ENCODE measurements at places on chromosomes 4 and X.

- DNase-seq, result no peak
Measured at GRCh38 chr4:20592663-20593062, 107.6 kb upstream of the PACRGL start.

GRCh38 chrX:95382799-95383198 is 1301.8 kb upstream of the DIAPH2 start:
- no peak for DNase-seq

DNA sequence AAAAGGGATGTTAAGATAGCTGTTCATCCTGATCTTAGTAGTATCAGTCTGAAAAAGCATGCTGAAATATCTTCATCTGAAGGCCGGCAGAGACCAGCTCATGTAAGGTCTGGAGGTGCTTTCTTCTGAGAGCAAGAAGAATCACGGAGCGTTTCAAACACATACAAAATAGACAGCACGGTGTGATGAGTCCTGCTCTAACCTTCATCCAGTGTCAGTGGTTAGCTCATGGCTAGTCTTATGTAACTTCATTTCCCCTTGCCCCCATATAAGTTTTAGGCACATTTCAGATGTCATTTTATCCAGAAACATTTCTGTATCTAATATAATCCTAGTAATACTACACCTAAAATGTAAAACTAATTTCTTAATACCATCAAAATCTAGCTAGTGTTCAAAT is 27.8 kb downstream of the ADD1 start:
- DNase-seq, result no peak

GRCh38 chr4:15443371-15444160 is 15.7 kb downstream of the C1QTNF7 start:
- DNase-seq, result no peak

DNA sequence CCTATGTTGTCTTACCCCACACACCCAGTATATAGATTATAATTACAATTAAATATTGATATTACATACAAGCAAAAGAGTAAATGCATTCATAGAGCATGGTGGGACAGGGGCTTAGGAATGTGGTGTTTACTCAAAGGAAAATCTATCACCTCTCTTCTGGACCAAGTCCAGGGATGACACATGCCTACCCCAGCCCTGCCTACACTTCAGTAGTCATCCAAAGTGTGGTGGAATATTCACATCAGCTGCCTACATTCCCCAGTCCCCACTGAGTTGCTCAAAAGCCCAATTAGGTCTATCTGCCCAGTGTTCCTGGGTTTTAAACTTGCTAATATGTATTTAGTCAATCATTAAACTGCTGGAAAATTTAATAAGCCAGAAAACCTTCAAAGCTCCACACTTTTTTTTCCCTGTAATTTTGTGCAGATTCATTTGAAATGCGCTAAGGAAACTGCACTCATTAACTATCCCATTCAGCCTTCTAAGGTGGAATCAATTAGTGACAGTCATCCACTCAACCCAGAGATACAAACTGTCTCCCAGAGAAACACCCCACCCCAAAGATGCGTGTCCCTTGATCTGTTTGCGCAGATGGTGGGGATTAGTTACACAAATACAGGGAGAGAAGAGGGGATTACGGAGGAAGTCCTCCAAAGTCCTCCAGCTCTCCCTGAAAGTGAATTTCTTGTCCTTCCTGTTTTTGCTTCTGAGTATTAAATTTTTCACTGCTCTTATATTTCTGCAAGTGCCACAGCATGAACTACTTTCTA is 91.7 kb upstream of the KDR start:
- no peak for DNase-seq

DNA sequence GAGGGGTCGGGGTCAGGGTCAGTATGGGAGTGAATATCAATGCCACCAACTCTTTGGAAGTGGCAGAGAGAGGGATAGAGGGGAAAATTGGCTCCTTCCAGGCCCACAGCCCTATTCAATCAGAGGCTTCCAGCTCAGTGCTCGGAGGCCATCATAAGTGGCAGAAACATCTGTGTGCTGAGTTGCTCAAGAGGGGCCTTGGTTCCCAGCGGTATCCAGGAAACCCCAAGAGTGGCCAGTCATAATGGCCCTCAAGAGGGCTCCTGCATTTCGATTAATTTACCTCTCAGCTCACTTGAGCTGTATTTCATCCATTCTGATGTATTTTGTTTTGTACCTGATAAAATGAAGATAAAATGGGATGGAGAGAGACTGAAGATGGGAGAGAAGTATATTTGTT is 154.3 kb upstream of the EOLA2 start:
- DNase-seq, result no peak

GRCh38 chr4:27819246-27819645 is 958.6 kb downstream of the STIM2 start:
- no peak for DNase-seq

DNA sequence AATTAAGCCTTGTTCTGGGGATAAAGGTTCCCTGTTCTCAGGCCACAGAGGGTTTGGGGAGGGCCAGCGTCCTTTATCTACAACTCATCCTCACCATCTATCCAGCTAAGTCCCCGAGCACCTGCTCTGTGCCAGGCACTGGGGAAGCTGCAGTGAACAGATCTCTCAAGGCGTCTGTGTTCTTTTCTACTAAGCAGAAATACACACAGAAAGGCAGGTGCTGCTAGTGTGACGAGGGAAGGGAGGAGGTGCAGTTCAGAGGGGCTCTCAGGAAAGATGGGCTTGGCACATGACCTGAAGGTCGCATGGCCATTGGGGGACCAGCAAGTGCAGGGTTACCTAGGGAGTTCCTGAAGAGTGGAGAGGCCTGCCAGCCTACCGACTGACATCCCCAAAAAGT is 352.2 kb downstream of the NR3C2 start:
- no peak for DNase-seq

- no peak for DNase-seq
Measured at GRCh38 chr4:151784706-151785105, 23.9 kb upstream of the GATB start.

GRCh38 chrX:119482041-119482440 is 13.8 kb downstream of the SLC25A5 start:
- DNase-seq, result no peak

GRCh38 chr4:7978489-7978888 is 38.8 kb upstream of the AFAP1 start:
- no peak for DNase-seq

DNA sequence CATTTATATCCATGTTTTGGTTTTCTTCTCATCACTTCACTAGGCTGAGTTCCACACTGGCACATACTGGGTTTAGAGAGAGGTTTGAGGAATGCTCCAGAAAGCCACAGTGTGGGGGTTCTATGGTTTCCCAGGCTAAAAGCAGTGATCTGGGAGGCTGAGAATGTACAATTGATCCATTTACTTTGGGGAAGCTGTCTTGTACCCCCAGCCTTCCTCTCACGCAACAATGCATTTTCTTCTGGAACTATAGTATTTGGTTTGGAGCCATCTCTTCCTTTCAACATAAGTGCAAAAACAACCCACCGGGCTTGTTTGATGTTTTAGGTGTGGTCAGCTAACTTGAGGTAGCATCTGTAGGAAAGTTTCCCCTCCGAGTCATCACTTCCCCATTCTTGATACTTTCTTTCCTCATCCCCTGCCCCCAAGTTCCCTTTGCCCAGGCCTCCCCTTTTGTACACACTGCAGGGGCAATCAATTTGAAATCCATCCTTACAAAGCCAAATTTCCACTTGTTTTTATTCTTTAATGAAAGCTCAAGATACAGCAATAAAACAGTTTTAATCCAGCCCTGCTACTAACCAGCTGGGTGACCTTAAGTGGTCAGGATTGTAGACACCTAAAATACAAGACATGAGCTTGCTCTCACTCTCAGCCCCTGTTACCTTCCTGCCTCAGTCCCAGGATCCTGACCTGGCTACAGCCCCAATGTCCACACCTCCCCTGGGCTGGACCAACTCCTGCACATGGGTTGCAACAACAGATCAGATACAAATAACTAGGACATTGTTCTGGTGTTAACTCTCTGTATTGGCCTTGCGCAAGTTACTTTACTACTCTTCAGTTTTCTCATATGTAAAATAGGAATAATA is 109.2 kb downstream of the FHDC1 start:
- no peak for DNase-seq

- no peak for DNase-seq
Measured at GRCh38 chr4:105399532-105400161, 74.2 kb downstream of the PPA2 start.

GRCh38 chr4:8220661-8221450 is 21.8 kb downstream of the SH3TC1 start:
- no peak for DNase-seq

- no peak for DNase-seq
Measured at GRCh38 chrX:22577181-22577580, 304.5 kb downstream of the CBLL2 start.

- DNase-seq, result no peak
Measured at GRCh38 chr4:102586002-102586643, 85.0 kb downstream of the NFKB1 start.

- DNase-seq, result no peak
Measured at GRCh38 chrX:115029869-115030570, 12.6 kb upstream of the IL13RA2 start.

DNA sequence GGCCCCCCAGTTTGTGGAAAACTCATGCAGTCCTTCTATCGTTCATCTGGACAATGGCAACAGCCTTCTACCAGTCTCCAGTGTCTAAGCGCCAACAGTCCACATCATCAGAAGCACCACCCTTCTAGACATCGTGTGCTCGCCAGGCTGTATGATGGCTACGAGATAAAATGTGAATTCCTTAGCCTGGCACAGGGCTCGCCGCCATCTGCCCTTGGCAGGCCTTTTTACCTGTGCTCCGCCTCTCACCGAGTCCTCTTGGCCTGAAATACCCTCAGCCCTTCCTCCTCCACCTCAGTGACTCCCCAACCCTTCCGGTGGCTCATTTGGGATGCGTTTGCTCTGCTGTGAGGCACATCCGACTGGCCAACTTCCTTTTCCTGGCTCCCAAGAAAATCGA is 15.9 kb upstream of the STS start:
- DNase-seq, result no peak

- DNase-seq, result no peak
Measured at GRCh38 chrX:12929701-12930100, 23.3 kb downstream of the TLR8 start.

GRCh38 chr4:13298655-13299054 is 185.5 kb downstream of the RAB28 start:
- DNase-seq, result no peak

DNA sequence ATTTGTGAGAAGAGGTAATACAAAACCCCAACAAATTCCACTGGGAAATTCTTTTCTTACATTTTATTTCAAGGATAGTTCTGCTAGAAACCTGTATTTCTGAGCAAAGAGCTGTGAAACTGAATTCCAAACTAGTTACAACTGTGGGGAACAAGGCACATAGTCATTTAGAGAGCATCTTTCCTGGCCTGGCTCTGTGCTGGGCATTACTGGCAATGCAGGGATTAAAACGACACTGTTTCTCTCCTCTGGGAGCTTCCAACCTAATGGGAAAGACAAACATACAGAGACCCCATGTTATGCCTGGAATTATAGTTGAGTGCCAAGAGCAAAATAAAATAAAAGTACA is 36.5 kb downstream of the SUPT20HL1 start:
- no peak for DNase-seq
